Smooth muscle cell of the umbilical artery (primary cell): ENCODE measurements at places on chromosomes 16 and 17. TPM values are rescaled to one million over a fixed set of nuclear protein-coding genes. Genes with fewer than 3 reads are reported as not detected.

The NUDT7 gene
- total RNA-seq, result 4.4 and 6.2 TPM in 2 replicates

The CCDC154 gene
- 0.30 and 0.32 TPM in 2 replicates for total RNA-seq

The FOXJ1 gene
- not detected in 2 replicates for total RNA-seq

The ABCC6 gene
- 0.18 and 0.59 TPM in 2 replicates for total RNA-seq

The KRT9 gene
- not detected in 2 replicates for total RNA-seq

The CIBAR2 gene
- total RNA-seq, result not detected in 2 replicates

The TMEM238L gene
- not detected in 2 replicates for total RNA-seq

The GSG1L gene
- total RNA-seq, result not detected in 2 replicates

The CNGB1 gene
- total RNA-seq, result not detected in 2 replicates

The HSDL1 gene
- 28.2 and 34.7 TPM in 2 replicates for total RNA-seq

The PCGF2 gene
- total RNA-seq, result 3.9 and 6.9 TPM in 2 replicates

The CD300E gene
- not detected in 2 replicates for total RNA-seq

The ST6GALNAC2 gene
- total RNA-seq, result 0.55 TPM in 1 of 2 replicates, not detected in the other

The PRPSAP2 gene
- total RNA-seq, result 45.4 and 61.6 TPM in 2 replicates

The TBC1D3D gene
- total RNA-seq, result 0.37 TPM in 1 of 2 replicates, not detected in the other

The SYT17 gene
- total RNA-seq, result 0.05 TPM in 1 of 2 replicates, not detected in the other

The PIK3R6 gene
- not detected in 2 replicates for total RNA-seq

The ST6GALNAC1 gene
- total RNA-seq, result not detected in 2 replicates

The ASIC2 gene
- total RNA-seq, result not detected in 2 replicates

The TBC1D3K gene
- not detected in 2 replicates for total RNA-seq

The CLDN9 gene
- not detected in 2 replicates for total RNA-seq

The SPN gene
- total RNA-seq, result not detected in 2 replicates

The AXIN2 gene
- total RNA-seq, result 0.59 and 0.97 TPM in 2 replicates

The VAT1L gene
- total RNA-seq, result 43.1 and 43.9 TPM in 2 replicates

The MTMR4 gene
- 44.5 and 59.8 TPM in 2 replicates for total RNA-seq

The COPS3 gene
- 79.3 and 90.7 TPM in 2 replicates for total RNA-seq

The HID1 gene
- 0.18 and 0.30 TPM in 2 replicates for total RNA-seq

The NUFIP2 gene
- 38.3 and 51.5 TPM in 2 replicates for total RNA-seq

The ZNF23 gene
- total RNA-seq, result 12.2 and 12.7 TPM in 2 replicates
